Activated naive CD8-positive, alpha-beta T cell treated with anti-CD3 and anti-CD28 coated beads for 36 hours (primary cell): ENCODE measurements at places on chromosomes 3 and 15.
A peak's percentile ranks its signal among the peaks of the same experiment; 100 is the strongest.

- DNase-seq = no peak
Measured at GRCh38 chr3:109569135-109569846, 231.9 kb upstream of the DPPA4 start.

DNA sequence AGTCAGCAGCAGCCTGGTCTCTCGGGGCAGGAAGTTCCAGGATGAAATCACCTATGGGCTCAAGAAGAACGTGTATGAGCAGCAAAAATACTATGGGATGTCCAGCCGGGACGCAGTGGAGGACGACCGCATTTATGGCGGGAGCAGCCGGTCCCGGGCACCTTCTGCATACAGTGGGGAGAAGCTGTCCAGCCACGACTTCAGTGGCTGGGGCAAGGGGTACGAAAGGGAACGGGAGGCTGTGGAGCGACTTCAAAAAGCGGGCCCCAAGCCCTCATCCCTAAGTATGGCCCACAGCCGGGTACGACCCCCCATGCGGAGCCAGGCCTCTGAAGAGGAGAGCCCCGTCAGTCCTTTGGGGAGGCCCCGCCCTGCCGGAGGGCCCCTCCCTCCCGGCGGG is 12.1 kb upstream of the APEH start:
- no peak for DNase-seq

- peak; percentile 68 for DNase-seq
Measured at GRCh38 chr3:196941729-196942225, 551 bp downstream of the NCBP2 start.

GRCh38 chr3:57752307-57752706 is 3.8 kb upstream of the SLMAP start:
- DNase-seq = no peak

- DNase-seq = no peak
Measured at GRCh38 chr3:188754267-188754666, 417.5 kb upstream of the TPRG1 start.

DNA sequence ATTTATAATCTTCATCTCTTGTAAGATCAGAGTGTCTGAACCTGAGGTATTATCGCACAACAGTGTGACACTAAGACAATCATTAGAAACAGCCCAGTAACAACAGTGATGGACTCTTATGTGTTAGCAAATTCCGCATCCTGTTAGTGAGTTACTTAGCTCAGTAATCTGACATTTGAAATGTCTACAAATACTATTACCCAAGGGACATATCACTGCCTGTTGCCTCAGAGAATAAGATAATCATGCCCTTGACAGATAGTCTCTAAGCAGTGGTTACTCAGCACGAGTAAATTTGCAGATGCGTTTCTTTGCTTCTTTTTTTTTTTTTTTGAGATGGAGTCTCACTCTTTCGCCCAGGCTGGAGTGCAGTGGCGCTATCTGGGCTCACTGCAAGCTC is 13.4 kb upstream of the RTP1 start:
- no peak for DNase-seq
